Stimulated activated CD4-positive, alpha-beta T cell treated with anti-CD3 and anti-CD28 coated beads, Interleukin-4, amount 100 ng/mL, for 4 hours (primary cell): ENCODE measurements at places on chromosomes 1 and 21.
A peak's percentile ranks its signal among the peaks of the same experiment; 100 is the strongest.

DNA sequence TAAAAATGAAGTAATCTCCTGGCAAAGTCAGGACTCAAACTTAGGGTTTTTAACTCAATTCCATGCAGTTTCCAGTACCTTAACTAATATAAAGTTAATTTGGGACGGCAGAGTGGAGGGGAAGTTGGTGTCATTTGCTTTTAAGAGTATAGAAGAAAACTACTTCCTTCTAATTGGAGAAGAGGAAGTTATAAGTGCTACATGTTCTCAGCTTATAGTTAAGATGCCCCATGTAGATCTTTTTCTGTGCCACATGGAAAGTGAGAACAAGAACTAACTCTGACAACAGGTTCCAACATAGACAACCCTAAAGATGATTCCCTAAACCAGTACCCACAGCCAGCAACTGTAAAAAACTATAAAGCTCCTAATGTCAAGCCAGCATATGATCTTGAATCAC lies 11.5 kb downstream of the RRAGC start:
- no peak for DNase-seq

GRCh38 chr21:46081862-46082712 lies 15.8 kb upstream of the COL6A2 start:
- no peak for DNase-seq

DNA sequence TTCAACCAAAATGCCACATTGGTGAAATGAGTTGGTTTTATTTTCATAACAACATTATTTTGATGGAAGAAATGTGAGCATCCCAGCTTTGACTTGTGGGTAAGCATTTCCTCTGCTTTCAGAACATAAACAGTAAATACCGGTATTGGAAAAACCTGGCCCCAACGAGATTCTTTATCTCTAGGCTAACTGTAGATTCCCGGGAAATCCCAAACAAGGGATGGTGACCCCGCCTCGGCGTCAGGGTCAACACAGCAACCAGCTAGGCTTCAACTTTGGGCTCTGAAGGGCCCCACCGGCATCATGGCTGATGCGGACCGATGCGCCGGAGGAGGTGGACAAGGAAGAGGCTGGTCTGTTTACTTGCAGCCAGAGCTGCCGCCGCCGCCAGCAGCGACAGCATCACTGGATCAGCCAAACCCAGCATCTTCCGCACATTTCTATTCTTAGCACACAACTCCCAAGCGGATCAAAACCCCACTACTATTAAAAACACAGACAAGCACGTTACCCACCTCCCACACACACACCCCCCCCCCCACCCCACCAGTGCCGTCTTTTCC lies 1.1 kb downstream of the AKT3 start:
- DNase-seq, result peak; percentile 26

GRCh38 chr1:61076728-61077675 lies 5.4 kb upstream of the NFIA start:
- DNase-seq, result peak; percentile 43

- no peak for DNase-seq
These were observed 414.3 kb downstream of the AMY1C start for GRCh38 chr1:104163912-104164476.
